ENCODE measurements at places on chromosomes 16 and 17. TPM values are rescaled to one million over a fixed set of nuclear protein-coding genes. Genes with fewer than 3 reads are reported as not detected.

The SNAI3 gene
- 14.4 TPM for total RNA-seq

The ARHGAP23 gene
- total RNA-seq, result 0.25 TPM

DNA sequence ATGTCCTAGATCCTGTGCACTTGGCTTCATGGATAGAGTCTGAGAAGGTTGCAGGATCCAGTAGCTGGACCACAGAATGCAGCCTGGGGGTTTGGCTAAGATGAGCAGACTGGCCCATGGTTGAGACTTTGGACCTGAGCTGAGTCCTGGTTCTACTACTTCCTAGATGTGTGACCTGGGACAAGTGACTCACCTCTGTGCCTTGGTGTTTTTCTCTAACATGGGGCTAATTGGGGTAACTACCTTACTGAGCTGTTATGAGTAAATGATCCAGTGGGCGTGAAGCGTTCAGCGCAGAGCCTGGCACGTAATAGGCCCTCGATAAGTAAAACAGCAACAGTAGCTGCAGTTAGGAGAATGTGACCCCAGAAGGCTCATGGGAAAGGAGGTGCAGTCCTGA, 38.8 kb downstream of the SNX20 start:
- H3K27me3 ChIP-seq, result no peaks in the 10 kb centered on the region
- no peak overlapping the region for H3K4me3 ChIP-seq
- H3K27ac ChIP-seq, result no peak overlapping the region
- peaks cover 7% of the 10 kb centered on the region for H3K4me1 ChIP-seq
- no peak for DNase-seq

The SLC6A4 gene
- not detected for total RNA-seq

DNA sequence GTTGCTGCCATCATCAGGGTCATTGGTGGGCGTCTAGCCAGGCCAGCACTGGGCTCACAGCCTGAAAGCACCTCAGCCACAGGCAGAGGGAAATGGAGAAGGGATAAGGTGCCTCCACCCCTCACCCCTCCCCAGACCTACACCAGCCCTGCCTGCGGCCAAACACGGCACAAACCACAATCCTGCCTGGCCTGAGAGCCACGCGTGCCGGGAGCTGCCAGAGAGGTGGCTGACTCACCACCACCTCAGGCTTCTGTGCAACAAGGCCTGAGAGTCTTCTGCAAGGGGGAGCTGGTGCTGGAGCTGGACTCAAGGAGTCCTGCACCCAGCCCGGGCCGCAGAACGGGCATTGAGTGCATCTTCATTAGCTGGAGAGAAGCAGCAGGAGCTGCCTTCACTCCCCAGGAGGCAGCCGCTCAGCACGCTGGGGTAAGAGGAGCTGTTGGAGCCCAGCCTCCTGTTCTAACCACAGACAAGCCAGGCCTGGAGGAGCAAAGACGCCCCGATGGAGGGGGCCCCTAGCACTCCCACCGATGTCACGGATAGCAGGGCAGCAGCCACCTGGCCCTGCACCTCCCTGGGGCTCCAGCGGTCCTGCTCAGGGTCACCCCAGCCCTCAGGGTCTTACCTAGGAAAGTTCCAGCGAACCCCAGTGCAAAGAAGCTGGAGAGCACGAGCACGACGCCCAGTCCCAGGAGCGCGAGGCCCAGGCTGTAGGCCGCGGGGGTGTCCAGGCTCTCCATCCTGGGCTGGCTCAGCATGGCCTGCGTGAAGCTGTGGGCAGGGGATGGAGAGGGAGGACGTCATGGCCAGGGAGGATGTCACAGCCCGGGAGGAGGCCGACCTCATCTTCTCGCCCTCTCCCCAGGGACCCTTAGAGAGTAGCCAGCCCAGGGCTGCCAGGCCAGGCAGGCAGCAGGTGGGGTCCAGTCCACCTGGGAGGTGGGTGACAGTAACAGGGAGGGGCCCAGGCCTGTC, 16.0 kb upstream of the RASD1 start:
- DNase-seq, result no peak
- no peak overlapping the region for H3K4me3 ChIP-seq
- no peak overlapping the region for H3K27ac ChIP-seq
- no peaks in the 10 kb centered on the region for H3K27me3 ChIP-seq
- peaks cover 4% of the 10 kb centered on the region for H3K4me1 ChIP-seq
- no peaks in the 10 kb centered on the region for H3K36me3 ChIP-seq

DNA sequence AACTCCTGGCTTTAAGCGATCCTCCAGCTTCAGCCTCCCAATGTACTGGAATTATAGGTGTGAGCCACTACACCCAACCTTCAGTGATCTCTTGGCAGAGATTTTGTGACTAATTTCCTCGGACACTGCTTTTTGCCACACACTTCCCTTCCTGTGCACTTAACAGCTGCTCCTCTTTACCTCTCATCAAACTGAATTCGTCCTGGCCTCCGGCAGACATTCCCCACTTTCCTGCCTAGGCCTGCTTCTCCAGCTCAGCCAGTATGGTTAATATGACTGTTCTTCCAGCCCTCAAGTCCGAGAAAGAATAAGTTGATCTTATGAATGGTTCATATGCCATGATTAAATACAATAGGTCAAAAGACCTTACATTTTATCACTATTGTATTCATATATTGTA, 69.0 kb upstream of the MTMR4 start:
- H3K27me3 ChIP-seq, result peaks cover 17% of the 10 kb centered on the region
- no peaks in the 10 kb centered on the region for H3K36me3 ChIP-seq
- H3K4me1 ChIP-seq, result peaks cover 4% of the 10 kb centered on the region
- no peak for DNase-seq
- no peak overlapping the region for H3K4me3 ChIP-seq
- H3K27ac ChIP-seq, result no peak overlapping the region

DNA sequence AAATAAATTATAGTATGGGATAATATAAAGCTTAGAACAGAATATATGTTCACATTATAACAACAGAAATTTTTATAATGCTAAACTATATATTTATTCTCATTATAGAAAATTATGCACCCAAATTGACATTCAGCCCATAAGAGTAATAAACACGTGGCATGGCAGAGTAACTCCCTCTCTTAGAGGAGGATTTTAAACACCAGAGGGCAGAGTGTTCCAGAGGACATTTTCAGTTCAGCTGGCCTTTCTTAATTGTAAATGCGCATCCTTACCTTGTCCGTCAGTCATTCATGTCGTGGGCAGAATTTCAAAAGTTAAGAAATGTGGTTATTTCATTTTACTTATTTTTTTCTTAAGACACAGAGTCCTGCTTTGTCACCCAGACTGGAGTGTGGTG, 147.1 kb downstream of the TANC2 start:
- H3K4me1 ChIP-seq, result no peaks in the 10 kb centered on the region
- no peak for DNase-seq
- H3K4me3 ChIP-seq, result no peak overlapping the region
- no peak overlapping the region for H3K27ac ChIP-seq
- H3K27me3 ChIP-seq, result no peaks in the 10 kb centered on the region

DNA sequence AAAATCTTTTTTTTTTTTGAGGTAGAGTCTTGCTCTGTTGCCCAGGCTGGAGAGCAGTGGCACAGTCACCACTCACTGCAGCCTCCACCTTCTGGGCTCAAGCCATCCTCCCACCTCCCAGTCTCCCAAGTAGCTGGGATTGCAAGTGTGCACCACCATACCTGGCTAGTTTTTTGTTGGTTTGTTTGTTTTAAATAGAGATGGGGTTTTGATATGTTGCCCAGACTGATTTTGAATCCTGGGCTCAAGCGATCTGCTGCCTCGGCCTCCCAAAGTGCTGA, 2.0 kb downstream of the LRRC37B start:
- peaks cover 26% of the 10 kb centered on the region for H3K4me1 ChIP-seq
- H3K27ac ChIP-seq, result peak overlapping the region; percentile 85
- peaks cover 6% of the 10 kb centered on the region for H3K27me3 ChIP-seq
- peak overlapping the region; percentile 84 for H3K4me3 ChIP-seq

DNA sequence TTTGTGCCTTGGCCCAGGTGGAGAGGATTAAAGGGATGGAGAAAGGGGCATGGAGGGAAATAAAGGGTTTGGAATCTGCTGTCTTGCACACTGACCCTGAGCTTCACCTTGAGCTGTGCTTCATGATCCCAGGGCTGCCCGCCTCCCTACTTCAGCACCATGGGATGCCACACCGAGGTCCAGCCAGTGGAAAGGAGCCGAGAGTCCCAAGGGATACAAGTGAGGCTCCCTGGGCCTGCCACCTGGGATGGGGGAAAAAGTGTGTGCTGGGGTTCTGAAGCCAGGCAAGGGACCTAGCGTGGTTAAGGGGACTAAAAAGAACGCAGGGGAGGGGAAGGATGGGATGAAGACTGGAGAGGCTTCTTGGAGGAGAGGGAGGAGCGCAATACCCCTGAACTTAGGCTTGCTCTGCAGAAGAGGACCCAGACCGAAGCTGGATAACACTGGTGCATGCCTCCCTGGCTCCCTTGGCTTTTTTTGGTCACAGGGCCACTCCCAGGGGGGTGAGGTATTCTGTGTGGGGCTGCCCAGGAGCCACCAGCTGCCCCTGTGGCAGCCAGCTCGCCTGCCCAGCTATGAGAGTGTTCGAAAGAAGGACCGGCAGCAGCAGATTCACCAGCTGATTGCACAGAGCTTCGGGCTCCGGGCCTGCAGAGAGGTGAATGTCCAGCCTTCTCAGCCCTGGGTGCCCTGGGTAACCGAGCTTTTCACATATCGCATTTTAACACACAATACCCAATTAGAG, 7.2 kb downstream of the MRPL27 start:
- peaks cover 16% of the 10 kb centered on the region for H3K4me1 ChIP-seq
- no peak for DNase-seq
- H3K27ac ChIP-seq, result no peak overlapping the region
- H3K36me3 ChIP-seq, result peaks cover 1% of the 10 kb centered on the region

- H3K36me3 ChIP-seq, result peaks cover 42% of the 10 kb centered on the region
- DNase-seq, result no peak
- no peak overlapping the region for H3K27ac ChIP-seq
- H3K27me3 ChIP-seq, result no peaks in the 10 kb centered on the region
These were observed 86.8 kb downstream of the MSI2 start for GRCh38 chr17:57342963-57343589.

GRCh38 chr16:30113031-30113710, at the start of gene GDPD3:
Gene GDPD3, minus strand, starts transcription at chr16:30113537. Its CDS starts 59 bp downstream, at chr16:30113478.
- no peak for DNase-seq
- no peak within 1 kb of the TSS for H3K4me3 ChIP-seq
- no peaks in the 10 kb centered on the region for H3K27me3 ChIP-seq
- peaks cover 9% of the 10 kb centered on the region for H3K4me1 ChIP-seq

DNA sequence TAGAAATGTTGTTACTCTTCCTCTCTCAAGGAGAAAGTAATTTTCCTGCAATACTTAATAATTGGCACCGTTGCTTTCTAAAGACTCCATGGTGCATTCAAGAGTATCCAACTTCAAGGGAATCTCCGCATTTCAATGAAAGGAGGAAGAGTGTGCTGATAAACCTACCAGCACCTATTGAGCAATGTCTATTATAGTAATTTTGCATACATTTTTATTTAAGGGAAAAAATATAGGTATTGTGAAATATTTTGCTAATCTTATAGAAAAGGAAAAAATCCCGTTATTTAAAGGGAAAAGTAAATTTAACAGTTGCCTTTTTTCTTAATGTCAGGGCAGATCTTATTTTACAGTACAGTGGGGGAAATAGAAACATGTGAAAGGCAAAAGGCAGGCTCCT, 1.1 kb upstream of the TMEM106A start:
- H3K4me3 ChIP-seq, result peak overlapping the region; percentile 98
- H3K27ac ChIP-seq, result peak overlapping the region; percentile 94
- no peak for DNase-seq
- peaks cover 11% of the 10 kb centered on the region for H3K36me3 ChIP-seq
- H3K27me3 ChIP-seq, result no peaks in the 10 kb centered on the region

GRCh38 chr17:16873174-16874035, 98.5 kb downstream of the TNFRSF13B start:
- DNase-seq, result peak; percentile 62
- H3K4me3 ChIP-seq, result no peak overlapping the region
- no peaks in the 10 kb centered on the region for H3K4me1 ChIP-seq
- H3K36me3 ChIP-seq, result no peaks in the 10 kb centered on the region

The KCNJ18 gene
- total RNA-seq, result not detected

DNA sequence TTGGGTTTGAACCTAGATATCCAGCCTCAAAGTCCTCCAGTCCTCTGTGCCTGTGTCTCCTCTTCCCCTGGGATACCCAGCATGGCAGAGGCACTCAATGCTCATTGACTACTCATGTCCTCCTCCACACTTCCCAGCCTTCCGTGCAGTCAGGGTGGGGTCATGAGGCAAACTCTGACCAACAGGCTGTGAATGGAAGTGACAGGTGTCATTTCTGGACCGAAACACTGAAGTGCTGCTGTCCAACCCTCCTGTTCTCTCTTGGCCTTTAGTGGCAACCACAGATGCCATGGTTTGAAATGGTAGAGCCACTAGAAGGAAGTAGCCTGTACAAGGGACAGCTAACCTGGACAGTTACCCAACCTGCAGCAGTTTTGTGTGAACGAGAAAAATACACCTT, 46.7 kb upstream of the MAP3K14 start:
- no peak for DNase-seq
- peaks cover 31% of the 10 kb centered on the region for H3K27me3 ChIP-seq
- no peak overlapping the region for H3K4me3 ChIP-seq

DNA sequence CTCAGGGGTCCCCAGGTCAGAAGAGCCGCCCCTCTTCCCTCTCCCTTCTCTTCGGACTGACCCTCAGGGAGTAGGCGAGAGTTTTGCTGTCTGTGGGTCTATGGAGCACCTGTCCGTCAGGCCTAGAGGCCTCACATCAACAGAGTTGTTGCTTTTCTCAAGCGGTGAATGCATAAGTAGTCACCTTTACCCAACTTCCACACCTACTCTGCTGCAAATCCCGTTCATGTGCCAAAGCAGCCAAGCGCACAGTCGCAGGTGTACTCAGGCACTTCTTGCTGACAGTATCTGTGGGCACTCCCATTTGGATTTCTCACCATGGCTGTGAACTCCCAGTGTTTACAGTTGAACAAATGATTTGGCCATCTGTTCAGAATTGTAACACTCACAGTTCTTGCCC, 4.0 kb upstream of the FA2H start:
- DNase-seq, result no peak
- no peak overlapping the region for H3K27ac ChIP-seq
- peaks cover 9% of the 10 kb centered on the region for H3K4me1 ChIP-seq
- peaks cover 39% of the 10 kb centered on the region for H3K27me3 ChIP-seq
- no peak overlapping the region for H3K4me3 ChIP-seq

DNA sequence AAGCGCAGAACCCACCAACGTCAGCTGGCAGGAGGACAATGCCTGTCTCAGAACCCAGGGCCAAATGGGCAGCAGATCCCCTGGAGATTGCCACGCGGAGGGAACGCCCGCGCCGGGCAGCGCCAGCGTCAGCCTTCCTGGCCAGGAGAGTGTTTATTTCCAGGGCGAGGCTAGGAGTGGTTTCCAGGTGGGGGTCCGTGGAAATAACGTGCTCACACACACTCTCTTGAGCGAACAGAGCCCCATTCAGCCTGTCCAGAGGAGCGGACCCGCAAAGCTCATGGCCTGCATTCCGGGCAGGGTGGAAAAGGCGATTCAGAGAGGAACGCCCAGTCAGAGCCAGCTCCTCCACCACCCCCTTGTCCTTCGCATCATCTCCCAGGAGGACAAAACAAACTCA, 40.3 kb downstream of the SDK2 start:
- no peak overlapping the region for H3K4me3 ChIP-seq
- H3K27ac ChIP-seq, result no peak overlapping the region
- no peak for DNase-seq
- H3K27me3 ChIP-seq, result no peaks in the 10 kb centered on the region

- peaks cover 19% of the 10 kb centered on the region for H3K4me1 ChIP-seq
- DNase-seq, result peak; percentile 63
These were observed 1.4 kb downstream of the SYNGR3 start for GRCh38 chr16:1991135-1991551.
